SK-MEL-5 (cell line): ENCODE measurements at places on chromosomes 11 and 22. TPM values are rescaled to one million over a fixed set of nuclear protein-coding genes. Genes with fewer than 3 reads are reported as not detected.

The CXCR5 gene
- total RNA-seq = not detected in 2 replicates

The OR8H2 gene
- total RNA-seq = not detected in 2 replicates

DNA sequence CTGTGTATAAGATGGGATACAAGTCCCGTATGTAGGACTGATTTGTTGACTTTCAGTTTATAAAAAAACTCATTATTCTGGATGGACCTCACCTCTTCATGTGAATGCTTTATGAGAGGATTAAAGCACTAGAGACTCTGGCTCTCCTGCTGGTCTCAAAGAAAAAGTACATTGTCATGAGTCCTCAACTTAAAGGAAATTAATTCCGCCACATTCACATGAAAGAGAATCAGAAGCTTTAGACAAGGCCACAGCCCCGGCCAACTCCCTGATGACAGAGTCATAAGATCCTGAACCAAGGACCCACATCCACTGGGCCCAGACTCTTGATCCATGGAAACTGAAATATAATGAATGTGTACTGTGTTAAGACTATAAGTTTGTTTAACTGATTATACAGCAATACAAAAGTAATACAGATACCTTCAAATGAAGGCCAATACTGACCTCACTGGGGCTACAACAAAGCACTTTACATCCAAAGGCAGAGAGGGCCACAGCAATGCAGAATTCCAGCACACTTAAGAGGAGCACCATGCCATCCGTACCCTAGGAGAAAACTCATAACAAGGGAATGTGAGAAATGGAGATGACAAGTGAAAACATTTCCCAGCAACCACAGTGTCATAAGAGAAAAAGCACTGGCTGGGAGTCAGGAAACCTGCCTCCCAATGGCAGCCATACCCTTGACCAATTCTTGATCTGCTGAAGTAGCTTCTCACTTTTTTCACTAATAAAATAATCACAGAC lies 25.4 kb upstream of the MS4A6A start:
- peak; percentile 86 for DNase-seq

- DNase-seq = peak; percentile 26
Measured at GRCh38 chr11:5553343-5553742, 5.0 kb upstream of the OR52H1 start.

DNA sequence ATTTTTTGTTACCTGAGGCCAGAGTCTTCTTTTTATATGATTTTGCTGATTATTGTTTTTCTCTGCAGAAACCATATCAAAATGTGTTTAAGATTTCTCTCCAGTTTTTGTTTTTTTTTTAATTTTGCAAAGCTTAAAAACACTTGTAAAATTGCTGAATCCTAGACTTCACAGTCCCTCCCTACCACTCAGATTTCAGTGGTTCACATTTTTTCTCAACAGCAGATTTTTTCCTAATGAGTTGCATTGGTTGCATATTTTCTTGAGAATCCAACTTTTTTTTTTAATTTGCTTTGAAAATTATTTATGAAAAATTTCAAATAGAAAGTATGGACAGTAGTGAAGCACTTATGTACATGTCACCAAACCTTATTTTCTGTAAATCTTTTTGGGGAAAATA lies 5.8 kb downstream of the ARL14EP start:
- DNase-seq = no peak
